ENCODE measurements at places on chromosomes 3 and 15.

DNA sequence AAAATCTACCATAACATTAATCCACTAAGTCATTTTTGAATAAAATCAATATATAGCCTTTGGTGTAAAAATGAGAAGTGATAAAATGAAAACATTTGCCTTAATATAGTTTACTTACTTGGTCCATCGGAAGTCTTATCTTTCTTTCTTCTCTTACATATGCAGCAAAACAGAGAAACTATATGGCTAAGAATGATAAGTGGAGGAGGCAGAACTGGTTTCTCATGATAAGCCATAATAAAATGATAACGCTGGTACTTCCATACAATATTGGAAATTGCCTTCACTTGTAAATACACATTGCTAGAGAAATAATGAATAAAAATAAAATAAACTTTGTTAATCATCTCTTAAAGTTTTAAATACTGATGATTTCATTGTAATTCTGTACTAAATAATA lies 47.8 kb upstream of the USP50 start:
- no peak for DNase-seq

DNA sequence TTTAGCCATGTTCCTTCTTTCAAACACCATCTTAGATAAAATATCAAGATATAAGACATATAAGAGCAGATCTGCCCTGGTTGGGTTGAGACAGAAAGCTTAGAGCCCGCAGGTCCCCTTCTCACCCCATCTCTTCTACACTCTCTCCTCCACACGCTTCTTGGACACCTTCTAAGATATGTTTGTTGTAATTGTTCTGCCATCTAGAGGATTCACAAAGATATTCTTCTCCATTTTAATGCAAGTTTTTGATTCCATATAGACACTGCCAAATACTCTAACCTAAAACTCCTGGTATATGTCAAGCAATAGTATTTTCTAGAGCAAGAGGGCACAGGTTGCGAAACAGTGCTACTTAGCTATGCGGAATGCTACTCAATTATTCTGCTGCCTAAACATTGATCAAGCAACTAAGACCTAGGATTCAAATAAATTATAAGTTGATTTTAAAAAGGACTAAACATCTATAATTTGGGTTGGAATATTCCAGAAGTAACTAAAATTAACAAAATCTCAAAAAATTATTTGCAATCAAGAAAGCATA lies 6.8 kb downstream of the CHRM5 start:
- DNase-seq: no peak

- no peak for DNase-seq
Measured at GRCh38 chr3:57826952-57827723, 71.0 kb downstream of the SLMAP start.

DNA sequence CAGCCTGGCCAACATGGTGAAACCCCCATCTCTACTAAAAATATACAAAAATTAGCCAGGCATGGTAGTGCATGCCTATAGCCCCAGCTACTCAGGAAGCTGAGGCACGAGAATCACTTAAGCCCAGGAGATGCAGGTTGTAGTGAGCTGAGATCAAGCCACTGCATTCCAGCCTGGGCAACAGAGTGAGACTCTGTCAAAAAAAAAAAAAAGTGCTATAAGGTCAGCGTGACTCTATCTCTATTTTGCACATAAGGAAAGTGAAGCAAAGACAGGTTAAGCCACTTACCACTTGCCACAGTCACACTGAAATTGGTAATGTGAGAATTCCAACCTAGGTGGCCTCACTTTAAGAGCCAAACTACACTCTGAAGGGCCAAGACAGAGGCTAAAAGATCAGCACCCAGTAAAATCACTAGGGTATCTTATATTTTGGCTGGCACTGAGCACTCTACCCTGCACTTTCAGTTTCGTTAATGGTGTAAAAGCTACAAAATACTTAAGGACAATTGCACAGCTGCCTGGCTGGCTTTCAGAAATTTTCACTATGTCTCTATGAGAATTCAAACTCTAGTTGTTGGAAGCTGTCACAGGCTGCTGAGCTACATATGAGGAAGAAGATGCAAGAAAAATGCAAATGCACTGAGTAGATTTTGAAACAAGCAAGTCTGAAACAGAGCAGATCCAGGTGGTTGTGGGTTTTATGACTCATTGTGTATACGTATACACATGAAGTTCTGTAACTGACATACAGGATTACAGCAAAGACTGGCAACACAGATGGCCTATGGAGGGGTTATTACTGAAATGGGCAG lies 32.7 kb downstream of the TRANK1 start:
- DNase-seq: no peak

GRCh38 chr3:186520957-186521842 lies 23.0 kb downstream of the CRYGS start:
- DNase-seq: no peak

DNA sequence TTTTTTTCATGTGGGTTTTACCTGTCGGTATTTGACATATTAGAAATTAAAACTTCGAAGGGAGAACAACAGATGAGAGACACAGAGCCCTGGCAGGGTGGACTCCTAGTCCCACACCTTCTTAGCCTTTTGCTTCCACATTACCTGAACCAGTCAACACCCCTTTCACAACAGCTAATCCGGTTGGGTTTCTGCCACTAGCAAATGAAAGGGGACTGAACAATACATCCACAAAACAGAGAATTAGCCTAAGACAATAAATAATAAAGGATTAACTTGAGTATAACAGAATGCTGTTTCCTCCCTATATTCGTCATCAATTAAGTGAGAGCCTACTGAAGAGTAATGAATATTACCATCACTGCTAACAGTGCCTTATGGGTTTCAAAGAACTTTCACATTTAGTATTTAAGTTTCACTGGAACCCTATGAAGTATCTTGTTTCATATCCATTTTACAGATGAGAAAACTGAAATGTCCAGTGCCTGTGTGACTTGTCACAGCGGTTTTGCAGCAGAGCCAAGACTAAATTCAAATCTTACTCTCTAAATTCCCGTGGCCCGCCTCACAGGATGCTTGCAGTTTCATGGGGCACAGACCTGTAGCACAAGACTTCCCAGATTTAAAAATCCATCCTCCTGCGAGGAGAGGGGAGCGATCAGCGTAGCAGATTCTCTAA lies 1.0 kb upstream of the RAB8B start:
- DNase-seq: no peak

GRCh38 chr15:67550522-67550921 lies 8.0 kb downstream of the MAP2K5 start:
- DNase-seq: no peak

DNA sequence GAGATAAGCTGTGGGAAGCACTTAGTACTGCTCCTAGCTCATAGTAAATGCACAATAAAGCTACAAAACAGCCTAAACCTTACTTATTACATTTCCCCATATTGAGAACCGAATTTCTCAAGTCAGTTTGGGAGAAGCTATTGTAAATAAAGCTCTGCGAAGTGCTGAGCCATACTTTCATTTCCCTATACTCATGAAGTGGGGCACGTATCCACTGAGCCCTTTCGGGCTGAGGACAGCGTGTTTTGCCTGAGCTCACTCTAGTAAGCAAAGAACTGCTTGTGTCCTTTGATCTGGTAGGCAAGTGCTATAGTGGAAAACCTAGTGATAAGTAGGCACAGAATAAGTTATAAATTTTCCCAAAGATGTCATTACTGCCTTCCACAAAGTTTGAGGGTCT lies 165.0 kb downstream of the RSL24D1 start:
- no peak for DNase-seq

DNA sequence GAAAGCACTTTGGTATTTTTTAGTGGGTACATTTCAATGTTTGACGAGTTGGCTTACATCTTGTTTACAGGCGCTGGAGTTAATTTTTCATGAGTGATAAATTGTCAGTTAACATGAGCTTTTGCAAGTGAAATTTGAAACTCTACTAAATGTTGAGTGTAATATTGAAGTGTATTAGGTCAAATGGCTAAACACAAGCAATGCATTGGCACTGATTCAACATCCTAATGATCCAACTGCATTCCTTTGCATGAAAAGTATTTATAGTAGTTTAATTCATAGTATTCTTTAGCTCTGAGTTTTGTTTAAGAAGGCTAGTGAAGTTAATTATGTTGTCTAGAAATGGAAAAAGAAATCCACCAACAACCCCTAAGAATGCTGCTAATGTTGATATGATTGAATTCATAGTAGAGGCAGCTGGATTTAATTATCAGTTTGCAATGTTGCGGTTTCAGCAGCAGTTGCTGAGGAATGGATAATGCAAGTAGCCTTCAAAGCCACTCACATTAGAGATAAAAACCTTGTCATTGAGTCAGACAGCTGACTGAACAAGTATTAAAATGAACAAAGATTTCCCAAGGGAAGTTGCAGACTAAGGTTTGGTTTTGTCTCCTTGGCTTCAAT lies 245.6 kb upstream of the GOLIM4 start:
- peak; percentile 33 for DNase-seq

DNA sequence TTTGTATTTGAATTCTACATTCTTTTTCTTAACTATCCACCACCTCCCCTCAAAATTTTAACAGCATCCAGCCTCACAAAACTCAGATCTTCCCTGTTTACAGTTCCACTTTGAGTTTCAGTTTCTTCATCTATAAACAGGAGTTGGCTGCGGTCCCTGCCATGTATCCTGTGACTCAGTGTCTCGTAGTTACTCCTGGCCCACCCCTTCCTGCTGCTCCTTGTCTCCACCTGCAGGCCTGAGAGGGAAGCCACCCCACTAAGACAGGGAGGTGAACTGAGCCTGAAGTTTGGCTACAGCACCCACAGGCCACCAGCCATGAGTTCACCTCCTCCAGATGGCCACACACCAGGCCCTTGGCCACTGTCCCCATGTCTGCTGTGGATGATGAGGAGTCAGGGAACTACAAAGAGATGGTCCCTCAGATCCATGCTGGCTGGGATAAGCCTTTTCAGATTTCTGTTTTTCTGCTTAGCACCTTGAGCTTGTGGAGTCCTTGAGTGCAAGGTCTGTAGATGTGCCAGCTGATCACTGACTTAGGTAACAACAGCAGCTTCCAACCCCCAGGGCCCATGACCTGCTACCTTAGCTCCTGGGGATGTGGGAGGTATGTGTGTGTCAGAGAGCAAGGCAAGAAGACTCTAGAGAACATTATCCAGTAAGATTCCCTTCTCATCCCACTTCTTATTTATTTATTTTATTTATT lies 37.5 kb downstream of the CD86 start:
- no peak for DNase-seq

- no peak for DNase-seq
Measured at GRCh38 chr15:49990835-49991545, 128.0 kb downstream of the ATP8B4 start.

GRCh38 chr15:41972253-41973242 lies at the start of gene EHD4:
TSS of gene EHD4 (minus strand) at chr15:41972557. CDS start at chr15:41972494, 63 bp downstream.
- peak; percentile 92 for DNase-seq

- no peak for DNase-seq
Measured at GRCh38 chr3:128430731-128431130, 36.0 kb downstream of the DNAJB8 start.

- DNase-seq: no peak
Measured at GRCh38 chr3:152356870-152357276, 88.1 kb downstream of the MBNL1 start.

DNA sequence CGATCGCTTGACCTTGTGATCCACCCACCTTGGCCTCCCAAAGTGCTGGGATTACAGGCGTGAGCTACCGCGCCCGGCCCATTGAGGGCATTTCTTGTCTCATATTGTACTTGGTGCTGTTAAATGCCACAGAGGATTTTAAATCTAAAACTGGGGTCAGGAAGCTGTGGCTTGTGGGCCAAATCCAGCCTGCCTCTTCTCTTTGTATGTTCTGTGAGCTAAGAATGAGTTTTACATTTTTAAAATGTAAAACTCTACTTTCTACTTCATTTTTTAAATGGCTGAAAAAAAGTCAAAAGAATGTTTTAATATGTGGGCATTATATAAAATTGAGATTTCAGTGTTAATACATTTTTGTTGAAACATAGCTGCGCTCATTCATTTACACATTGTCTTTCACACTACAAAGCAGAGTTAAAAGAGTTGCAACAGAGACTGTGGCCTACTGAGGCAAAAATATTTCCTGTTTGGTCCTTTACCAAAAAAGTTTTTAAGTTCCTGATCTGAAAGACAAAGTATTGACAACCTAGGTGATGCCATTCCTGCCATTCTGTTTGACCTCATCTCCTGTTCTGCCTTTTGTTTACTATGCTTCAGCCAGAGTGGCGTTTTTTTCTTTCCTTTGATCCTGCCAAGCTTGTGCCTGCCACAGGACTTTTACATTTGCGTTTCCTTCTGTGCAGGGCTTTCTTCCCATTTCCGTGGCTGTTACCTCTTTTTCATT lies 50.4 kb downstream of the PDCD6IP start:
- no peak for DNase-seq

DNA sequence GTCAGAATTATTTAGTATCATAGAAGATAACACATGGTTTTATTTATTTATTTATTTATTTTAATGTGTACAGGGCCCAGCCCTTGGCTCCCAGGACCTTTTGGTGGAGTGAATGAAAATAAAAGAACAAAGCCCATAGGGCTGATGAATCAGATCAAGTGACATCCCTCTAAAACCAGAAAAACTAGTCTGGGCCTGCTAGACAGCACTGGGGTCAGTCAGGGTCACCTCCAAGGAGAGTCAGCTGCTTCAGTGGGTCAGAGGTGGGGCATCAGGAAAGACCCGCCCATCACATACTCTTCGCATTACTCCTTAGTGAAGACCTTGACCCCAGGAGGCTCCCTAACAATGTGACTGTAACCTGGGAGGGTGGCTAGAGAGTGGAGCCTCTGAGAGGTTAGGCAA lies 12.8 kb downstream of the PPCDC start:
- no peak for DNase-seq

DNA sequence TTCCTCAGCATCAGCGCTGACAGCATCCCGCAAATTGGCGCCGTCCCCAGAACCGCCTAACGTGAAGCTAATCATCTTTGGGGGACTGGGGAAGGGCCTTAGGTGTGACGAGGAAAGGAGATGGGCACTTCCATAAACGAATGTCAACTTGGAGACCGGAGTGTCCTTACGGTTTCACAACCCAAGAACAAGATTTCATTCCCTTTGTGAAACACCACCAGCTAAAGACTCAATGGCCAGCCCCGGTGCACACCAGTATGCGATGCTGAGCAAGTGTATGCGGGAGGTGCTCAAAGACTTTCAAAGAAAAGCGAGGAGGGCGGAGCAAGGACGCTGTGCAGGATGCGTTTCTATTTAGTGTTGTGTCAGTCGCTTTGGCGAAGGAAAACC lies 759 bp upstream of the TTBK2 start:
- no peak for DNase-seq

GRCh38 chr3:131001071-131001470 lies 25.6 kb downstream of the ASTE1 start:
- peak; percentile 69 for DNase-seq

DNA sequence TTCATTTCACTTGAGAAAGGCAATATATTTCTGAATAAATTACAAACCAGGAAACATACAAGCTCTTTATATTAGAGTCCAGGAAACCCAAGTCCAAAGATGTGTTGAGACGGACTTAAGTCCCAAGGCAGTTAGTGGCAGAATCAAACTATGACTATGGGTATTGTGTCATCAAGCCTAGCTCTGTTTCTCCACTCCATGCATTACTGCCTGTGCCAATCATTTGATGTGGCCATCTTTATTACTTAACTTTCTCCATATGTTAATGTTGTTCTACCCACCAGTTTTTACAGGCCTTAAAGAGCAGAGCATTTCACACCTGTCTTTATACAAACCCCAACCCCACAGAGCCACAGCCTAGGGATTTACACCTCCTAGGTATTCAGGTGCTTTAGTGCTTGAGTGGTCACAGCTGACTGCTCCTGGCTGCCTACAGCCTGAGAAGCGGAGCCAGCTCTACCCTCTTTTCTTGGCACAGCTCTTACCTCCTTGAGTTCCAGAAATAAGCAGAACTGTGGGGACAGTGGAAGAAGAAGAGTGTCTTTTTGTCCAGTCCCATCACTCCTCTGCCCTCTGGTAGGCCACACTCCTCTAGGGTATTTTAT lies 92.1 kb downstream of the DTWD1 start:
- DNase-seq: no peak
